EL (cell line): ENCODE measurements at places on chromosomes 3 and 15.

GRCh38 chr3:21920421-21920861 lies 169.4 kb upstream of the ZNF385D start:
- peak; percentile 87 for DNase-seq

GRCh38 chr15:70140025-70140542 lies 42.4 kb upstream of the TLE3 start:
- no peak for DNase-seq

GRCh38 chr3:171807806-171808205 lies 2.5 kb downstream of the PLD1 start:
- no peak for DNase-seq

GRCh38 chr15:67372543-67372942 lies 118.0 kb downstream of the IQCH start:
- no peak for DNase-seq

DNA sequence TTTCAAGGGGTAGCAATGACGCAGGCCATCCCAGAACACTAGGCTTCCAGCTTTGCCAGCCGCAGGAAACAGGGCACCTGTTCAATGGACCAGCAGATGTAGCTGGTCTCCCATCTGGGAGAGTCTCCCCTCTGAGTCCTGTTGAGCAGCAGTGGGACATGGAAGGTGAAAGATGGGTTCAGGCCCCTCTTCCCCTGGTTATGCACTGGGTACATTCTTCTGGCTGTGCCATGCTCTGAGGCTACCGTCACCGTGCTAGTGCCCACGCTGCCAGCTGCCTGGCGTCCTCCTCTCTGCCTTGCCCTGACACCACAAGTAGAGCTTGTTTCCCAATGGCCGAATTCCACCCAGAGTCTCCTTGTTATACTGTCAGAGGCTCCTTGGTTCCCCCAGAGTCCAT lies 63.1 kb downstream of the TLE3 start:
- DNase-seq: no peak

- DNase-seq: no peak
Observed at GRCh38 chr15:66025015-66025452, 155.7 kb downstream of the RAB11A start.

- peak; percentile 43 for DNase-seq
Observed at GRCh38 chr3:190088890-190089289, 31.8 kb downstream of the P3H2 start.

DNA sequence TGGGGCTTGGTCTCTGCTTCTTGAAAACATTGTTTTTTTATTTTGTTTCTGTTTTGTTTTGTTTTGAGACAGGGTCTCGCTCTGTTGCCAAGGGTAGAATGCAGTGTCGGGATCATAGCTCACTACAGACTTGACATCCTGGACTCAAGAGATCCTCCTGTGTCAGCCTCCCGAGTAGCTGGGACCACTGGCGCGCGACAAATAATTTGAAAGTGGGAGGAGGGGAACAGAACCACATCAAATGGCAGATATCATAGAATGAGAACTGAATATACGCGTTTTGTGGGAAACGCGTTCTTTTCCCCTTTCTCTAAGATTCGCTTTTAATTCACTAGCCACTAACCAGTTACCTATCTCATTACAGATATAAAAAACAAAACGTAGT lies 641 bp upstream of the VPS13C start:
- no peak for DNase-seq

GRCh38 chr15:52181938-52182780 lies 9.0 kb downstream of the GNB5 start:
- DNase-seq: no peak

- DNase-seq: no peak
Observed at GRCh38 chr3:172195407-172195754, 156.0 kb downstream of the FNDC3B start.

DNA sequence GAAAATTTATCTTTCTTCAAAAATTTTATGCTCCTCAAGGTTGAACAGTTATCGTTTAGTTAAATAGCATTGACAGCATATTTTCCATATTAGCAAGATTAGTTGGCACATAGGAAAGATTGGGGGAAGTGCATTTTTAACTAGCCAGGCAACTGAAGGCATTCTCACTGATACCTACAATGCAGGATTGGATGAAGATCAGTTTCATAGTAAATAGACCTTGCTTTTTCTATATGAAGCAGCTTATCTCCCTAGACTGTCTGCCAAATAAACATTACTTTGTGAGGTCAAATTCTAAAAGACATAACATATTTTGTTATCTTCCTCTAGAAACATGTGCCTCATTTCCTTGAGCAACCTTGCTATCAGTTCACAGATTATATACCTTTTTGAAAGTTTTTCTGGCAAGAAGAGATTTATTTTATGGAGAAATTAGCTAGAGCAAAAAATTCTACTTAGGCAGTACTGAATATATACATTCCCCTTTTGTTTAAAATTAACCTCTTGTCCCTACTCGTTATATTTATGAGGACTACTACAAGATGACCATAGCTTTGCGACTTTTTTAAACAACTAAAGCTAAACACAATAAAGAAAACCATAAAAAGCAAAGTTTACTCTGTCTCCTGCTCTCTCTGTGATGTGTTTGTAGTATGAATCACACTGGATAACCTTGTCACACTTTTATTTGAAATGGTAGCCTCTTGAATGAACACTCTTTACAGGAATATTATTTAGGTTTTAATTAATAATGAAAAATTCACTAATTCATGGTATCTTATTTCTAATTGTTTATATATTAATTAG lies 654.9 kb upstream of the TBL1XR1 start:
- DNase-seq: peak; percentile 26

- no peak for DNase-seq
Observed at GRCh38 chr3:105834768-105835167, 34.0 kb downstream of the CBLB start.

GRCh38 chr3:10389995-10390394 lies 69.1 kb upstream of the SEC13 start:
- no peak for DNase-seq

GRCh38 chr3:38644016-38644661 lies 5.3 kb downstream of the SCN5A start:
- DNase-seq: no peak

DNA sequence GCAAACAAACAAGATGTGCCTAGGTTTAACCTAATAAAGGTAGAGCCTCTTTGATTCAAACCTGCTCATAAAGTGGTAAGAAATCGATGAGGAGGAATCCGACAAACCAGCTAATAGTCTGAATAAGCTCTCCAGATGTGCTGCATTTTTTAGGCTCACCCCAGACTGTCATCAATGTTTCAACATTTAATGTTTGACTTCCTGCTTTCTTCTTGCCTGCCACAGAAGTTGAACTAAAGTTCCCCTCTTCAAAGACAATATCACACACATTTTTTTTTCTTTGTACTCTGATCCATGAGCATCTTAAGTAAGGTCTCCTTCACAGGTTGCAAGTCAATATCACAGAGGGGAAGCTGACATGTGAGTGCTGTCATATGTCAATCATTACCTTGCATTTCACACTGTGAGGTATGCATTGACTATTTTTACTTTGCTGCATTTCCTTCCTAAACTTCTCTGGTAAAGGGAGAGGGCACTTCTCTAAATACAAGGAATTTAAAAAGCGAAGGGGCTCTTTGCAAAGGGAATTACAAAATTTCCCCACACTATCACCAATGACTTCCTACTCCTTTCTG lies 172.3 kb upstream of the MCTP2 start:
- DNase-seq: no peak

- DNase-seq: peak; percentile 94
Observed at GRCh38 chr3:32143849-32144757, 37.7 kb downstream of the GPD1L start.

DNA sequence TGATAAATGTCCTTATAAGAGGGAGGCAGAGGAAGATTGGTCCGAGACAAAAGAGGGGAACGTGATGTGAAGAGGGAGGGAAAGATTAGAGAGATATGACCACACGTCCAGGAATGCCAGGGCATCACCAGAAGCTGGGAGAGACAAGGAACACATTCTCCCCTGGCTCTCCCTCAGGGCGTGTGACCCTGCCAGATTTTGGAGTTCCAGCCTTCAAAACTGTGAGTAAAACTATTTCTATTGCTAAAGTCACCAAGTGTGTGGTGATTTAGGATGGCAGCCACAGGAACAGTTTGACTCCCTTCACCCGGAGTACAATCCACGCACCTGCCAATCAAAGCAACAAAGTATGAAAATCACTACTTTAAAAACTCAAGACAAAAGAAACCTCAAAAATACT lies 32.1 kb upstream of the TJP1 start:
- DNase-seq: peak; percentile 78

GRCh38 chr3:70989174-70989573 lies 594.4 kb downstream of the FOXP1 start:
- DNase-seq: peak; percentile 67

- DNase-seq: peak; percentile 41
Observed at GRCh38 chr15:79140846-79141570, 50.4 kb upstream of the RASGRF1 start.

DNA sequence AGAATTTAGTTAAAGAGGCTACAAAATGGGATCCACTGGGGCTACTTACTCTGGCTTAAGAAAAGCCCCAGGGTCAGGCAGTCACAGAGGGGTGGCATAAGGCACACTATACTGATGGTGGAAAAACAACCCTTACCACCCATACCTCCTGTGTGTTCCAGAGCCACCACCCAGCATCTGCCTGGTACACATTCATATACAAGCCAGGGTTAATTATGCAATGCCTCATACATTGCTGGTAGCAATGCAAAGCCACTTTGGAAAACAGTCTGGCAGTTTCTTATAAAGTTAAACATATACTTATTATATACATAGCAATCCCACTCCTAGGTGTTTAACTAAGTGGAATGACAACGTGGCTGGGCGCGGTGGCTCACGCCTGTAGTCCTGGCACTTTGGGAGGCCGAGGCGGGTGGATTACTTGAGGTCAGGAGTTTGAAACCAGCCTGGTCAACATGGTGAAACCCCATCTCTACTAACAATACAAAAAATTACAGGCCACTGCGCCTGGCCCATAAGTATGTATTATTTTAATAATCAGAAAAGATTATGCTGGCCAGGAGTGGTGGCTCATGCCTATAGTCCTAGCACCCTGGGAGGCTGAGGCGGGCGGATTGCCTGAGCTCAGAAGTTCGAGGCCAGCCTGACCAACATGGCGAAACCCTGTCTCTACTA lies 15.2 kb upstream of the NCKIPSD start:
- no peak for DNase-seq

- DNase-seq: peak; percentile 95
Observed at GRCh38 chr15:45454814-45455213, 67.7 kb downstream of the SLC30A4 start.

DNA sequence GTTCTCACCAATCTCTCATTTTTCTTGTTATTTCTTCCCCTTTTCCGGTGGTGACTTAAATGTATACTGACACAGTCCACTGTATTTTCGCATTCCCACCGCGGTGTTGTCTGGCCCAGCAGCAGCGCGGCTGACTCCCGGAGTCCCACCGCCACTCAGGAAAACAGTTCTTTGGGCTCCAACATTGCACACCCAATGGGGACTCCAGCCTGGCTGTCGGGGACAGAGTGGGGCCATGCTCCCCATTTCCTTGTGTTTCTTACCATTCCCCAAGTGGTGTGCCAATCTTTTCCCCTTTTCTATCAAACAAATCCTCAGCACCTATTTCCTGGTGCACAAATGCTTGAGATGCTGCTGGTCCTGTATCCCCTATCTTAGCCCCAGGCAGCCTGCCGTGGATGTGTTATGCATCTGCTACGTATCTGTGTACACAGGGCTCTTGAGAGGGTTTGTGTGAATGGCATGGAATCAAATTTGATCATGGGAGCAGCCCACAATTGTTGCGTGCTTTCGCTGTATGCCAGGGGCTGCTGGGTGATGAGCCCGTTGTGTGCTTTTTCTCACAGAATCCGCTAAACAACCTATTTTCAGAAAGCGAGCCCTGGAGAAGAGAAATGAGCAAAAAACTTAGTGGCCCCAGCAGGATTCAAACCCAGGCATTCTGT lies 219.1 kb upstream of the RGMA start:
- no peak for DNase-seq

GRCh38 chr3:129690406-129690805 lies 83.9 kb upstream of the PLXND1 start:
- DNase-seq: peak; percentile 49

DNA sequence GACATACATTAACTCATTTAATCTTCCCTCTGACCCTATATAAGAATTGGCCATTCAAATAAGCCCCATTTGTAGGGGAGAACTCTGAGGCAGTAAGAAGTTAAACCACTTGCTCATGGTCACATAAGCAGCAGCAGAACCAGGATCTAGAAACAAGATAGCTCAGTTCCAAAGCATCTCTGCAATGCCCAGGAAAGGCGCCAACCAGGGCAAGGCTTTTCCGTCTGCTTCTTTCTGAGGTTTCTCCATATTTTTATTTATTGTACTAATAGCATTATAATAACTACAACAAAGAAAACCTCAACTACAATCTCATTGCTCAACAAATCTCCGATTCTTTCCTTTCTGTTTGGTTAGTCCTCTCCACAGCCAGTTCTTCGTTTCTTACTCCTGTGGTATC lies 4.3 kb upstream of the UBE2E2 start:
- DNase-seq: peak; percentile 27

GRCh38 chr15:85607842-85608241 lies 186.9 kb downstream of the KLHL25 start:
- peak; percentile 87 for DNase-seq

DNA sequence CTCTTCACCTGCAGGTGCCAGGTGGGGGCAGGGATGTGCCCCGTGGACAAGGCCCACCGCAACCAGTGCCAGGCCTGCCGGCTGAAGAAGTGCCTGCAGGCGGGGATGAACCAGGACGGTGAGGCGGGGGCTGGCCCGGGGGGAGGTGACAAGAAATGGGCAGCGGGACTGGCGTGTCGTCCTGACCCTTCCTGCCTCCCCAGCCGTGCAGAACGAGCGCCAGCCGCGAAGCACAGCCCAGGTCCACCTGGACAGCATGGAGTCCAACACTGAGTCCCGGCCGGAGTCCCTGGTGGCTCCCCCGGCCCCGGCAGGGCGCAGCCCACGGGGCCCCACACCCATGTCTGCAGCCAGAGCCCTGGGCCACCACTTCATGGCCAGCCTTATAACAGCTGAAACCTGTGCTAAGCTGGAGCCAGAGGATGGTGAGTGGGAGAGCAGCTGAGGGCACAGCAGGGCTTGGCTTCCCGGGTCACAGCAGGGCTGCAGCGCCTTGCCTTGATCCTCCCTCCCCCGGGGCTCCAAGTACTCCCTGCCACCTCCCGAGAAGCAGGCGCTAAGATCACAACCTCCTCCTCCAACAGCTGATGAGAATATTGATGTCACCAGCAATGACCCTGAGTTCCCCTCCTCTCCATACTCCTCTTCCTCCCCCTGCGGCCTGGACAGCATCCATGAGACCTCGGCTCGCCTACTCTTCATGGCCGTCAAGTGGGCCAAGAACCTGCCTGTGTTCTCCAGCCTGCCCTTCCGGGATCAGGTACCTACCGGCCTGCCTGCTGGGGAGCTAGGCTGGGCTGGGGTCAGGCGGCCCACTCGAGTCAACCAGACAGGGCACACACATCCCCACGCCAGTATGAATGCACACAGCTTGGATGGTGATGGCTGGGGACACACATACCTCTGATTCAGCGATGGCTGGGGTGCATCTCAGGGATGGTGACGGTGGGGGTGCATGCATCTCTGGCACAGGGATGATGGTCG lies 1.7 kb downstream of the NR2E3 start:
- DNase-seq: no peak

- no peak for DNase-seq
Observed at GRCh38 chr3:43017593-43018195, 38.6 kb downstream of the GASK1A start.

GRCh38 chr3:52649461-52650210 lies 36.1 kb downstream of the PBRM1 start:
- DNase-seq: peak; percentile 63

GRCh38 chr15:101138913-101139880 lies 112.7 kb downstream of the CHSY1 start:
- peak; percentile 49 for DNase-seq

- DNase-seq: no peak
Observed at GRCh38 chr3:16304061-16305010, 39.3 kb downstream of the OXNAD1 start.
